HS-27A (cell line): ENCODE measurements at places on chromosomes 12 and 14.

- peak; percentile 17 for DNase-seq
These were observed 618 bp downstream of the SEC23A start for GRCh38 chr14:39102265-39102968.

DNA sequence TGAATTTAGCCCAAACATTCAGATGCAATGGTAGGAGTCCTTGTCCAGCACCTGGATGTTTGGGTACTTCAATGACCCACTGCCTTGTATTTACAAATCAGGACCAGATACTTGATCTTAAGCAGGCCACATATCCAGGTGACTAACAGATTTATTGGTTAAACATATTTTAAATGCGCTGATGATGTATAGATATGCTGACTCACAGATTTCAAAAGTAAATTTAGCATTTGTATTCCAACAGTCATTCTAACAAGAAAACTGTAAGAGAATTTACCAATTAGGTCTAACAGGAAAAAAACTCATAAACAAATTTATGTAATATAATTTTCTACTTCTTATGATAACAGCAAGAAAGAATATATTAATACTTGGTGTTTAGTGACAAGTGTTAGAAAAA lies 29.4 kb upstream of the MYF6 start:
- DNase-seq = no peak

GRCh38 chr12:103691063-103691462 lies 104.0 kb downstream of the STAB2 start:
- no peak for DNase-seq

DNA sequence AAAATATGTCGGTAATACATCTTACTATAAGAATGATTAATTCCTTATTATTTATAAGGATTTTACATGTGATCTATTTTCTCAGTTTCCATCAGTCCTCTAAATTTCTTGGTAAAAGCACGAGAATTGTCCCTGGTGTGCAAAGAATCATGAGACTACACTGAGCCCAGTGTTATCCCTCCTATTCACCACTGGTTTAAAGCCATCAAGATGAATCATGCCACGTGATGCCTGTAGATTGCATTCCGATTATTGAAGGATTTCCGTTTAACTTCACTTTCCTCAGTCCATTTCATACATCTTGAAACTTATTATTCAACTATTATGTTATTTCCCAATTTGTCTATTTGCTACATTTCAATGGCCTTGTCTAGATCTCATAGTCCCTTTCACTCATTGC lies 601.9 kb downstream of the GALC start:
- DNase-seq = no peak

DNA sequence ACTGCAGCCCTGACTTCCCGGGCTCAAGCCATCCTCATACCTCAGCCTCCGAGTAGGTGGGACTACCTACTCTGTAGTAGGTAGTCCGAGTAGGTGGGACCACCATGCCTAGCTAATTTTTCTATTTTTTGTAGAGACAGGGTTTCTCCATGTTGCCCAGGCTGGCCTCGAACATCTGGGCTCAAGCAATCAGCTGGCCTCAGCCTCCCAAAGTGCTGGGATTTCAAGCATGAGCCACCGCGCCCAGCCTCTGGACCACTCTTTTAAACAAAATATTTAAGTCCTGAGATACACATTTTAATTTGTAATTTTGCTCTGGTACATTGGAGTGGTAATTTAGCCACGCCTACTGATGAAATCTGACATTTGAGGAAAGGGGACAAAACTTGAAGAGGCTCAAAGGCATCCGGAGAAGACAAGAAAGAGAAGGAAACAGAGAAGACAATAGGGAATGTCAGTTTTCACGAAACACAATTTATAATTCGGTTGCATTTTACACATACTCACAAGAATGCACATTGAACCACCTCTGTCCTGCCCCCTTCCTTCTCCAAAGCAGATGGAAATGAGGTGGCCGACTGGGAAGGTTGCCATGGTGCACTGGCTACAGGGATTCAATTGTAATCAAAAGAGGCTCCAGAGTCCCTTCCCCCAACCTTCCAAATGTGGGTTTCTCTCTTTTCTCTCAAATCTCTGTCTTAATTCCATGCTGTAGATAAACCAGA lies 9.7 kb upstream of the TUBA1A start:
- peak; percentile 40 for DNase-seq

DNA sequence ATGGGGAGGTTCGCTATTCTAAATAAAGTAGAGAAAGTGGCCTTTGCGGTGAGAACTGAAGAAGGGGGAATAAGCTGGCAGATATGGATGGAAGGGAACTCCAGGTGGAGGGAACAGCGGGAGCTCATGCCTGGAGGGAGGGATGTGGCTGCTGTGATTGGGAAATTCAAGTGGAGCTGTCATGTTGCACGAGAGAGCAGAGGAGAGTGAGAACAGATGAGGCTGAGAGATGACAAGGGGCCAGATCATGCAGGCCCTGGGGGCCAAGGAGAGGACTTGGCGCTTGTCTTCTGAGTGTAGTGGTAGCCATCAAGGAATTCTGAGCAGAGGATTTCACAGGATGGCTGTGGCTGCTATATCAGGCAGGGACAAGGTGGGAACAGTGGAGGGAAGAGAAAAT lies 35.0 kb downstream of the TGFB3 start:
- no peak for DNase-seq

- no peak for DNase-seq
These were observed 8.2 kb downstream of the KRT4 start for GRCh38 chr12:52805739-52806138.

- no peak for DNase-seq
These were observed 105.4 kb downstream of the PAPLN start for GRCh38 chr14:73342670-73343069.

DNA sequence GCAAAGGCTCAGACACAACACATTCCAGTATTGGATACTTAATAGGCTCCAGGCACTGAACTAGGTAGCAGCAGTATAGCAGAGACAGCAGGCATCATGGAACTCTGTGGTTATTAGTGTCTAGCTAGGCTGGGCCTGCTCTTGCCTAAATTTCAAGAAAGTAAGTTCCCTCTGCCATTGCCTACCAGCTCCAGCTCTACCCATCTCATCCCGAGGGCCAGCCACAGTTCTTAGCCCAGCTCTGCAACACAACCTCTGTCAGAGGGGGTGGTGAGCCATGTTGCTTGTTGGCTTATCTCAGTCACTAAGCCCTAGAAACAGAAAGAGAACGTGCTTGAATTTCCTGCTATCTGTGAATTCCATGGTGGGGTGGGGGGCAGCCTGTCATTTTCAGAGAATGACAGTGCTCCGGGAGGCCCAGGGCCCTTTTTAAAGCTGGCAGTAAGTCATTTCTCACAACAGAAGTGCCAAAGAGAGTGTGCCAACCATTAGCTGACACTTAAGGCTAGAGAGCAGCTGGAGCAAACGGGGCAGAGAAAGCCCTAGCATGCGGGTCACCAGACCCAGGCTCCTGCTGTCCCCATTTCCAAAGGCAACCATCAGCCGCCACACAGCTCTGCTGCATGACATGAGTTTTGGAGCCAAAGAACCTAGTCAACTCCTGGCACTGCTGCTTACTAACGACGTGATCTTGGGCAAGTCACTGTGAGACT lies 105.9 kb downstream of the PRMT8 start:
- no peak for DNase-seq

DNA sequence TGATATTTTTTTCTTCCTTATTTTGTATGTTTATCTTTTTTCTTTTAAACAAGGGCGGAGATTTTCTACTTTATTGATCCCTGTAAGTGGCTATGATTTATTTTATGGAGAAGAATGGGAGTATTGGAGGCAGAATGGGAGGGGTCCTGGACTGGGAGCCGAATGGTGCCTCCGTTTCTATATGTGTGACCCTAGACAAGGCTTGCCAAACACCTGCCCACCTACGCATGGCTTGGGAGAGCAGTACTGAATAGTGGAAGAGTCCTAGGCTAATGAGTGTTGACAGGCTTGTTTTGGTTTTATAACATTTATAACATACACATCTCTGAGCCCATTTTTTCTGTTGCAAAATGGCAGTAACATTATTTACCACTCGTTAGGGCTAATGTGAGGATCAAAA lies 29.0 kb downstream of the STK38L start:
- DNase-seq = no peak

- no peak for DNase-seq
These were observed 26.3 kb upstream of the CPM start for GRCh38 chr12:68959143-68959858.

- no peak for DNase-seq
These were observed 176.7 kb downstream of the KLHL28 start for GRCh38 chr14:44785096-44785495.

GRCh38 chr12:90499795-90500194 lies 455.2 kb downstream of the CCER1 start:
- DNase-seq = no peak

DNA sequence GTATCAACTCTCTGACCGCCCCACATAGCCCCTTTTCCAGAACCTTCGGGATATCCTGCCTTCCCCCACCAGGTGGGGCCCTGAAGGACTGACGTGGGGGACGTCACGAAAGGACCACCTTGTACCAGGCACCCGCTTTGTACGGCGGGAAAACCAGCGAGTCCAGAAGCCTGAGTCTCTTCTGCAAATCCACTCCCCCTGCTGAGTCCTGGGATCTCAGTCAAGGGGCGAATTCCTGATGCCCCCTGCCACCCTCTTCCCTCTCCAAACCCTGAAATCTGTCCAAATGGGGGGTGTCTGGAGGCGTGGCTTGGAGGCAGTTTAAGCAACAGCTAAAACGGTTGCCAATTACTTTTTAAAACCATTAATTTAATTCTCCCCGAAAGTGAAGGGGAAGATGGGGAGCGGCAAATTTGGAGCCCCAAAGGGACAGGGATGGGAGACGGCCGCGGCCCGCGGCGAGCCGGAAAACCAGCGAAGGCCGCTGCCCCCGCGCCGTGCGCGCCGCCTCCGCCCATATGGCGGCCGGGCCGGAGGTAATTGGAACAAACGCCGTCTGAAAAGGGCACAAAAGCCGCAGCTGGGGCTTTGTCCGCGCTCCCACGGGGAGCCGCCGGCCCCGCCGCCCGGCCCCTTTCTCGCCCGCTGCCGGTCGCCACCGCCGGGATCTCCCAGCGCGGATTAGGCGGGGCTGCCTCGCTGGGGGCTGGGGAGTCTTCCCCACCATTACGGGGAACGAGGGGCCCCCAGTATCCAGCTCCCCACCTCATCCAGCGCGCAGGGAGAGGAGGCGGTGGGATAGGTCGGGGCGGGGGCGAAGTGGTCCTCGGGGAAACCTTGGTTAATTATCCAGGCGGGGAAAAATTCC lies 6.6 kb downstream of the LHX5 start:
- no peak for DNase-seq

DNA sequence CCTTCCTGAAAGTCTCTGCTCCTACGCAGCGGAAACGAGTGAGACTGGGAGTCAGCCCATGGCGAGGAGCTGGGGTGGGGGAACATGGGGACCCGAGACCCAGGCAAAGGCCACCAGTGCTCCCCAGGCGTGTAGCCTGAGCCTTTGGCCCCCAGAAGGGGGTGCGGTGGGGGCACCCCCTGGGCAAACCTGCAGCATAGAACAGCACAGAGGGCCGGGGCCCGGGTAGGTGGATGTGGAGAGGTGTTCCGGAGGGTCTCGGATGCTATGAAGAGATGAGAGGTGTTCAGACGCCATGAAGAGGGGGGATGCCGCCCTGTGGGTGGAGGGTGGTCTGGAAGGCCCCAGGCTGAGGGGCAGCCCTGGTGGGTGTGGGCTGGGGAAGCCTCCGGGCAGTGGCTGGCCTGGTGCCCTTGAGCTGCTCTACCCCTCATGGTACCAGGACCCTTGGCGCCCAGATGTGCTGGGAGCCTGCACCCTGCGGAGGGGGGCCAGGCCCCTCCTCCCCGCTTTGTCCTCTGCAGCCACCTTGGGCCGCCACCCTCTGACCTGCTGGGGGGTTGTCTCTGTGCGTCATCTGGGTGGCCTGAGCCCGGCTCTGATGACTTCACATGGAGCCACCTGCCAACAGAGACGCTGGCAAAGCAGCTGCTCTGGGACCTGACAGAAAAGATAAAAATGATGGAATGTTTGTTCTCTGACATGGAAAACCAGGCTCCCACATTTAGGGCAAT lies 83.4 kb downstream of the KIF26A start:
- DNase-seq = no peak

DNA sequence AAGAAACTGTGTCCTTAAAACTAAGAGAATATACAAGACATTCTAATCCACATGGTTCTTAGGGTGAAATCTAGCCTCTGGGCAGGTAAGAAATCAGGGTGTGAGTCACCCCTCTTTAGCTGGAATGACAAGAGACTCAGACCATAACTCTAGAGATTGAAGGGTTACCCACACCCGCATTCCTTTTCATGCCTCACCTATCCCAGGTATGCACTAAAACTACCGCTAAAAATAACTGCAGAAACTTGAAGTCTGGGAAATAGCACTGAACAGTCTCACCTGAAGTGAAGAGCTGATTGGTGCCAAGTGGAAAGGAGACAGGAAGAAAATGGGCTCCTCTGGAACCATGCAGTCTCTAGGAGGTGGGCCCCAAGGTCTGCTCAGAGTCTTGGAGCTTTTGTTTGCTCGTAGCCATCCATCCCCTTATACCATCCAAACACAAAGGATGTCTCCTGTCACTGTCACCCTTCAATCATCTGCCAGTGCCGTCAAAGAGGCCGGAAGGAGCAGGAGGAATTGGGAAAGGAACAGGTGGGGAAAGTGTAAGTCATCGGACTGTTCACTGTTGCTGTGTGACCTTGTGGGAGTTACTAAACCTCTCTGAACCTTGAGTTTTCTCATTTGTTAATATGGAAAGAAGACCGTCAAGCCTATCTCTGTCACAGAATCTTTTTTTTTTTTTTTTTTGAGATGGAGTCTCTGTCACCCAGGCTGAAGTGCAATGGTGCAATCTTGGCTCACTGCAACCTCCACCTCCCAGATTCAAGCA lies 22.4 kb downstream of the DDX47 start:
- no peak for DNase-seq

- no peak for DNase-seq
These were observed 17.7 kb upstream of the PELI2 start for GRCh38 chr14:56100556-56100955.

GRCh38 chr14:89658977-89659670 lies 242.1 kb upstream of the FOXN3 start:
- DNase-seq = no peak
